Stimulated activated CD4-positive, alpha-beta T cell treated with anti-CD3 and anti-CD28 coated beads, Interleukin-4, amount 100 ng/mL, for 4 hours (primary cell): ENCODE measurements at places on chromosomes 3 and 15.

DNA sequence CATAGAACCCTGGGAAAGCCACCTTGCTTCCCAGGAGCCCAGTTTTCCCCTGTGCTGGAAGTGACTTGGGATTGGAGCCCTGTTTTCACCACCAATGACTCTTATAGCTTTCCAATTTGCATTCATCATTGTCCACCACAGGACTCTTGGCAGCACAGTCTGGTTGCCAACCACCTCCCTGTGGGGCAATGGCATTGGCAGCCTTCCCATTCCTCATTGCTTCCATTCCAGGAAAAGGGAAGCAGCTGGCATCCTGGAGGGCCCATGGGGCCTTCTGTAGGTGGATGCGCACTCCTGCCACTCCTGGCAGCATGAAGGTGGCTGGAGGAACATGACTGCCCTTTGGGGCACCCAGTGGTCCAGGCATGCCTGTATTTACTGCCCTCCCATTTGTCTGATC lies 57.7 kb downstream of the FEM1B start:
- no peak for DNase-seq

DNA sequence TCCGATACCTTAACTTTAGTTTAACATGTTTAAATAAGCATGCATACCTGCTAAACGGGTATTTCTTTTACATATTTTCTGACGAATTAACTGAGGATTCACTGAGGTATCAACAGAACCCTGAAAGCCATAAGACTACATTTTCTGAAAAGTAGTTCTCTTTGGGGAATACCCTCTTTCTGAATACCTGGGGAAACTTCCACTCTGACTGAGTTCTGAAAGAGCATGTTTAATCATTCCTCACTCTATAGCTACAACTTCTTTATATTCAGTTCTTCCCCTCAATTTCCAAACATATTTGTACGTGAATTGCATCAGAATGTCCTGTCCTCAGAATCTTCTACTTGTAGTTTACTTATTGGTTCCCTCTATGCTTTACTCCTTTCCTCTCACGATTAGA lies 403.0 kb downstream of the ROBO1 start:
- no peak for DNase-seq

GRCh38 chr3:49600781-49601180 lies 46.5 kb downstream of the BSN start:
- no peak for DNase-seq

DNA sequence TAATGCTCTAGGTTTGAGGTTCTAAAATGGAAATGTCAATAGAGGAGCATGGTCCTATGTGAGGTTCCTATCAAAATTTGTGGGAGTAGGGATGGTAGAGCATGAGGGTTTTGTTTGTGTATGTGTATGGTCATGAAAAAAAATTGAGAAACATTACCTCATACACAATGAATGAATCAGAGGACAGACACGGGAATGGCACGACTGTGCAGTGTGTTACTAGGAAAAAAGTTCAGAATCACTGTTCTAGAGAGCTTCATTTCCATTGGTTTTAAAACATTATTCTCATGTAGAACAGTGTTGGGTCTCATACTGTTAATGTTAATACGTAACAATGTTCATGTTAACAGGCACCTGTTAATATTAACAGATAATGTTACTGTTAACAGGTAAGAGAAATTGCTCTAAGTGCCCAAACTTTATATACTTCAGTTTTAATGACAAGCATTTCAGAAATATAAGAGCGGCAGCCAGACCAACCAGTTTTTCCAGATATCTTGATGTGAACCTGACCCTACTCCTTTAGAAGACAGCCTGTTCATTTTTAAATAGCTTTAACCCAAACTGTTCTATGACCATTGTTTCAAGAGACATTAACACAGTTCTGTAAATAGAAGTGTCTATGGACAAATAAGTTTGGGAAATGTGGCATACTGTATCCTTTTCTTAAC lies 48.0 kb downstream of the SLC15A2 start:
- DNase-seq, result no peak

- DNase-seq, result no peak
These were observed 45.1 kb downstream of the TM2D3 start for GRCh38 chr15:101607108-101607507.

- DNase-seq, result no peak
These were observed 311.8 kb downstream of the TBC1D5 start for GRCh38 chr3:17430582-17430981.

DNA sequence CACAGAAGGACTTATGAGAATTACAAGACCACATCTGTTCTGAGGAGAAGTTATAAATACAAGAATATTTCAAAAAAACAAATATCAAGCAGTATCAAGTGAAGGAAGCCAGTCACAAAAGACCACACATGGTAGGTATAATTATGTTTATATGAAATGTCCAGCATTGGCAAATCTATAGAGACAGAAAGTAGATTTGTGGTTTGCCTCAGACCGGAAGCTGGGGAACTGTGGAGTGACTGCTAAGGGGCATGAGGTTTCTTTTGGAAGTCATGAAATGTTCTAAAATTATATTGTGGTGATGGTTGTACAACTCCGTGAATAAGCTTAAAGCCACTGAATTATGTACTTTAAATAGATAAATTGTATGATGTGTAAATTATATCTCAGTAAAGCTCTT lies 136.9 kb downstream of the FRMD5 start:
- no peak for DNase-seq
